ENCODE measurements at places on chromosomes 5 and 9.

DNA sequence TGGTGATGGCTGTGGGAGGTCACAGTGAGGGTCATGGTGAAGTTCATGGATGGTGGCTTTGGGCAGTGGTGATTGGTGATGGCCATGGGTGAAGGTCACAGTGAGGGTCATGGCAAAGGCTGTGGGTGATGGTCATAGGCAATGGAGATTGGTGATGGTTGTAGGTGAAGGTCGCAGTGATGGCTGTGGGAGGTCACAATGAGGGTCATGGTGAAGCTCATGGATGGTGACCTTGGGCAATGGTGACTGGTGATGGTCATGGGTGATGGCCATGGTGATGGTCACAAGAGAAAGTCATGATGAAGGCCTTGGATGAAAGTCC is 115.6 kb upstream of the IRX4 start:
- no peak for ATAC-seq

DNA sequence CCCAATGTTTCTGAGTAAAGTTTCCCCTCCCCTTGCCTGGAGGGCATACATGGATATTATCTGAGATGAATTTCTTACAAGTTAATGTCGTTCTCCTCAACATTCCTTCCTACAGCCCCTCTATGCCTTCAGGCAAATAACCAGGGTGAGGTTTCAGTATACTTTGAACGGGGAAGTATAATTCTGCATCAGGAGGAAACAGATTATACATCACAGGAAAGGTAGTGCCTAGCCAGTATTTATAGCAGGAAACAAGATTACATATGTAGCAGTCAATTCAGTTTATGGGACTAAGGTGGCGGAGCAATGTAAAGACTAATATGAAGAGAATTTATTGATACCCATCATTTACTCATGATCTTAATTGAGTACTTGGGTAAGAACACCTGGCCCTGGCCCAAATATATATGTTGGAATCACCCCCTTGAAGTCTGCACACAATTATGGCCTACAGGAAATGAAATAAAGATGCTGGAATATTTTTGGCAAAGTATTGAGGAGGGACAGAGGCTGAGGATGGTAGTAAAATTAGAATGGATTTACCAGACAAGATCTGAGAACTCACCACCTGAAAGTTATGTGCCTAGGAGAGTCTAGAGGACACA is 661.1 kb downstream of the PTPRD start:
- no peak for ATAC-seq

DNA sequence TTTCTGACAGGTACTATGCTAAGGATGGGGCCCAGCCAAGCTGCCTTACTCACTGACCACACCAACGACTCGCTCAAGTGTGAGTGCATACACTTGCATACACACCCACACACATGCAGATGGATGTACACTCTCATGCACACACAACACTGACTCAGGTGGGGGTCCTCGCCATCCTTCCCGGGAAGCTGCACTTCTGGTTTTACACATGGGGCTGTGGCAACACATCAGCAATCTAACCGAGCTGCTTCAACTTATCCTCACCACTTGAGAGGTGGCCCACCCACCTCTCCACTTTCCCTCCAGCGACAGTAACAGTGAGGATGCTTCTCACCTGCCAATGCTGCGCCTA is 67.2 kb upstream of the SLC25A51 start:
- ATAC-seq: peak; percentile 12

GRCh38 chr9:101487443-101487840 is 46.2 kb upstream of the RNF20 start:
- ATAC-seq: no peak

DNA sequence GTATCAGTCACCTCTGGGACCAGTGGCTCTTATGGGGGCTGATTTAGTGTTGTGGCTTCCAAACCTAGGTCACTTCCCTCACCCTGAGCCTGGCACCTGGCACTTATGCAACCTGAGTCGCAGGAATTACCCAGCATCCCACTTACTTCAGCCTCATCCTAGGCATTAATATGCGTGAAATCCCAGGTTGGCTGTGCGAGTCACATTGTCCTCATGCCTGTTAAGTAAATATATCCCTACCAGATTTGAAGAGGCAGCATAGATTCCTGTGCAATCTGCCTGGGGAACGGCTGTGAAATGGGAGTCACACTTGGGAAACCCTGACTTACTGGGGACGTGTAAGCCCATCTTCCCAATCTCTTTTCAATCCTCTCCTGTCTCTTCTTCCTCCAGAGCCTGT is 42.7 kb upstream of the AKNA start:
- ATAC-seq: no peak

DNA sequence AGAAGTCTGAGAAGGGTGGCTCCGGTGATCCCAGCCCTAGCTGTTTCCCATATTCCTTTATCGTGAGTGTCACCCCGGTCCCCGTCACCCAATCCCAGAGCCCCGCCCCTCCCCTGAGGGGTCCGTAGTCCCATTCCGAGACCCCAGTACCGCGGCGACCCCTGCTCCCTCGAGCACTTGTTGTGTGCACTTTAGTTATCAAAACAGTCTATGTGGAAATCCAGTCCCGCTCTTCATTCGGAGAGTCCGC is 223 bp downstream of the LRSAM1 start:
- ATAC-seq: no peak

DNA sequence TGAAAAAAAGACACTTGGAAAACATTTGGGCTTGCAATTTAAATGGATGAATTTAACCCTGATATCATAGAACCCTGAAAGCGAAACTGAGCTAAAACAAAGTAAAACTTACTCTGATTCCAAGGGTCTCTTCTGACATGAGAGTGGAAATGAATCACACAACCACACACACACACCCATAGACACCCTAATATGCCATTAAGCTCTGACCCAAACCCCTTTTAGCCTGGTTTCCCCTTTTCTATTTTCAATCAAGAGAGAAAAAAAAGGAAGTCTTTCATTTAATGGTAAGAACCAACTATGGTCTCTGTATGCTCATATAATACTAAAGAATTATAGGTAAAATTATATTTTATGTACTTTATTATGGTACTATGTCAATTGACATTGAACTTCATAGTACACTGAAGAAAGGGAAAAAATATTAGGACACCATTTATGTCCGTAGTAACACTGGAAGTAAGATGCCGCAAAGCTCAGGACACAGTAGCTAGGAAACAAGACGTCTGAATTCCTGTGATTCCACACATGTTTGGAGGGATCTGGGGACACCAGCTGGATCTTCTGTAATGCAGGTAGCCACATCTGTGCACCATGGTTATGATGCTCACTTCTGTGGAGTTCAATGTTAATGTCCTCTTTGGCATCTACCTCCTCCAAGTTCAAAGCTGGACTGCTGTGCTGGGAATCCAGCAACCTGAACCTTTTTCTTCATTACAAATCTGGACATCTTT is 95.8 kb downstream of the PCSK1 start:
- no peak for ATAC-seq

- ATAC-seq: no peak
These were observed 17.8 kb upstream of the SPATA31E1 start for GRCh38 chr9:87864915-87865314.

GRCh38 chr5:176743868-176744583 is 66.3 kb upstream of the UNC5A start:
- ATAC-seq: no peak

- no peak for ATAC-seq
These were observed 230.7 kb downstream of the COMMD10 start for GRCh38 chr5:116315531-116315930.

- no peak for ATAC-seq
These were observed 180.9 kb downstream of the IRX2 start for GRCh38 chr5:2570586-2570985.

- no peak for ATAC-seq
These were observed 4.7 kb downstream of the MAN2A1 start for GRCh38 chr5:109694451-109694891.

- ATAC-seq: no peak
These were observed 94.3 kb downstream of the MVB12B start for GRCh38 chr9:126420643-126421564.

GRCh38 chr9:15606643-15607472 is 54.0 kb downstream of the CCDC171 start:
- ATAC-seq: no peak

DNA sequence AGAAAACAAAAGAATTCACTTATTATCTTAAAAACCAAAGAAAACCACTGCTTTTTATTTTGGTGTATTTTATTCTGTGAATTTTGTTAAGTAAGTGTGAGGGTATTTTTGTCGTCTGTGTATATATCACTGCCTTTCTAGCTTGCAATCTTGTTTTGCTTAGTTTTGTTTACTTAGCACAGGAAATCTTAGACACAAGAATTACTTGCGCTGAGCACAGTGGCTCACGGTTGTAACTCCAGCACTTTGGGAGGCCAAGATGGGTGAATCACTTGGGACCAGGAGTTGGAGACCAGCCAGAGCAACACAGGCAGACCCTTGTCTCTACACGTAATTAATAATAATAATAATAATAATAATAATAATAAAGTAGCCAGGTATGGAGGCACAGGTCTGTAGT is 230.3 kb downstream of the PAPPA start:
- ATAC-seq: no peak

DNA sequence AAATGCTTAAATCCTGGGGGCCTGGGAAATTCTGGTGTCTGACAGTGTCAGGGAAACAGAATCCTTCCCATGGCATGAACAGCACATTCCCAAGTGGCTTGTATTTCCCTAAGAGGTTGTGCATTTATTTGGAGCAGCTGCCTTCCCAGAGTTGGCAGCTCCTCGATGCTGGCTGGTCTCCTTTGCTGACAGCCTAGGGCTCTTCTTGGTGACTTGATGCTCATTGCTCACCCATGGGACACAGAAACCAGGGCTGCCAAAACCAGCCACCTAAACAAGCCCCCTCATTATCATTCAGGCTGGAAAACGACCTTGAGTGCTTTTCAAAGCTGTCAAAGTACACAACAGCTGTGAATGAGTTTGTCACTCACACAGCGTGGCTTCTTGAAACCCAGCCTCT is 24.2 kb downstream of the ENHO start:
- ATAC-seq: no peak

DNA sequence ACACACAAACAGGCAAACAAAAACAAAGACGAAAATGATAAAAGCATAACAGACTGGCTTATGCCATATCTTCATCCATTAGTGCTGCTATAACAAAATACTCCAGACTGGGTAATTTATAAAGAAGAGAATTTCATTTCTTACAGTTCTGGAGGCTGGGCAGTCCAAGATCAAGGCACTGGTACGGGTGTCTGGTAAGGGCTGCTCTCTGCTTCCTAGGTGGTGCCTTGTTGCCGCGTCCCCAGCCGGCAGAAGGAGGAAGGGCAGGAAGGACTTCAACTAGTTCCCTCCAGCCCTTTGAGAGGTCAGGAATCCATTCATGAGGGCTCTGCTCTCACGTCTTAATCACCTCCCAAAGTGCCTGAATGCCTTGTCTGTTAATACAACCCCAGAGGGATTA is 122.6 kb downstream of the BOD1 start:
- ATAC-seq: no peak

- peak; percentile 20 for ATAC-seq
These were observed 39.5 kb downstream of the RASGEF1C start for GRCh38 chr5:180169248-180170105.

DNA sequence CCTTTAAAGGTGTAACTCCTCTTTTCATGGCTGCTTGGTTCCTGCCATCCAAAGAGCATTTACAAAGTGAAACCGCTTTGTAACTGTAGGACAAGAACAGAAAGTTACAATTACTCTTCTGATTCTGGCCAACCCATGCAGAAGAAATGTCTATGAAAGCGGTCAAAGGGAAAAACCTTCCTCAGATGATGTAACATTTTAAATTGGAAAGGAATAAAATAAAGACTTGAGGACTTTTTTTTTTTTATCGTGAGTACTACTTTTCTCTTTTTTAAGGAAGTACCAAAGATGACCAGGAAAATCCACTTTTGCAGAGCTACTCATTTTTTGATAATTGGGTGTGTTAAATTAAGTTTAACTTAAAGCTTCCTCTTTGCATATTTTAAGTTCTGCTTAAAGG is 13.0 kb upstream of the C9orf72 start:
- ATAC-seq: no peak

DNA sequence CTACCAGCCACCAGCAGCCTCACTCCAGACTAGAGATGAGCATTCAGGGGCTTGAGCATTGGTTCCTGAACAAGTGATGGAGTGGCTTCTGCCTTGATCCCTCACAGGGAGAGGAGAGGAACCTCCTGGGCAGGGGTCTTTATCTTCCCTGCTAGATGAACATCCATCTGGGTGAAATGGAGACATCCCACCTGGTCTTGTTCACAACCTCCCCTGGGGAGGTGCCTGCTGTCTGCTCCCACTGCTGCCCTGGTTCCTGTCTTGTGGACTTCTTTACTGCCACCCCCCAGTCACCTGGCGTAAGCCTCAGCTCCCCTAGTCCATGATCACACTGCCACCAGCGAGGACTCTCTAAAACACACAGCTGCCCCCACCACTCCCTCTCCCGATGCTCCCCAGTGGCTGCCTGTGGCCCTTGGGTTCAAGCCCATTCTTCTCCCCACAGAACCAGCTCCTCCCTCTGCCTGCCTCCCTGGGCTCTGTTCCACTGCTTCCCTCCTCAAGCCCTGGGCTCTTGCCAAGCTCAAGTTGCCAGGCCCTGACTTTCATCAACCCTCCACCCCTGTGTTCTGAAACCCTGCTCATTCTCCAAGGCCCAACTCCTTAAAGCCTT is 51.5 kb downstream of the COL15A1 start:
- peak; percentile 24 for ATAC-seq

DNA sequence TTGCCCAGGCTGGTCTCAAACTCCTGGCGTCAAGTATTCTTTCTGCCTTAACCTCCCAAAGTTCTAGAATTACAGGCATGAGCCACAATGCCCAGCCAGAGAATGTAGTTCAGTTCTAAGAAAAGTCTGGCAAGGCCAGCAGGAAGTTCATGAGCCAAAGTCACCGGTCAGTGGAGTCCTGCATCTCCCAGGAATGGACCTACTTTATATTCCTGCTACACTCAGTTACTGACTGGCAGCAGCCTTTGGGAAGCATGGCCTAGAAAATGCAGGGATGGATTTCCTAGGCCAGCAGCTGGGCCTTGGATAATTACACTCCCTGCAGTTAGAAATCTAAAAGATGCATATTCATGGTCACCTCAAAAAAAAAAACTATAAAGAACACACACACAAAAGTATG is 135.7 kb downstream of the CAAP1 start:
- ATAC-seq: no peak

DNA sequence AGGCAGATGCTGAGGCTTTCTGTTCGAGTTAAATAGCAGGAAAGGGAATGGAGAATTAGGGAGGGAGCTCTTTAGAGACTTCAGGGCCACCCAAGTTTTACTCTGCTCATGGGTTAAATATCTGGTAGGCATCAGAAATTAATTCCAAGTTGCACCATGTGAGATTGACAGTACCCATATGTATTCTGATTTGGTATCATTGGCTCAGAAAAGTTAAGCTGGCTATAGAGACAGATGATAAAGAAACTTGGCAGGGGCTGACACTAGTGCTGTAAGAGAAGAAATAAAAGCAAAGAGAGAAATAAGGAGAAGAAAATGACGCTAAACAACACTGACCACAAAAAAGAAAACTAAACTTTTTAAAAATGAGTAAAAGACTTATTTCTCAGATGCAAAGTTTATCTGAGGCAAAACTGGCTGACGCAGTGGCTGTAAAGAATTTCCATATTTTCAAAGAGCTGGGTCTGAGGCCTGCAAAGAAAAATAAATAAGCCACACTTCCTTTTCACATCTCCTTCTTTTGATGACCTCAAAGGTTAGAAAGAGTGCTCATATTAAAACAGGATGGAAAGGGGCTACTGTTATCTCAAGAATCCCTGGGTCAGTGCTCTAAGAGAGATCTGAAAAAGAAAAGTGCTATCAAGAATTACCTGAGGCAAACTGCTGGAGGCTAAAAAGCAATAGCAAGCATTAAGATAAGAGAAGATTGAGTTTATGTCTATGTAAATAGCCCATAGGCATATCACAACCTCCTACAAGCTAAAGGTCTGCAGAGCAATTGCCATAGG is 399.0 kb upstream of the MEF2C start:
- ATAC-seq: no peak

GRCh38 chr5:124054564-124054963 is 542.6 kb downstream of the CSNK1G3 start:
- no peak for ATAC-seq

All from gastroesophageal sphincter (tissue), 4 donors.